Airway epithelial cell (primary cell): ENCODE measurements at places on chromosomes 5 and 9. TPM values are rescaled to one million over a fixed set of nuclear protein-coding genes. Genes with fewer than 3 reads are reported as not detected.

Gene SLC36A2
- total RNA-seq, result not detected in 2 replicates

Gene CEL
- 1.5 TPM in 2 replicates for total RNA-seq

Gene PLAC8L1
- total RNA-seq, result not detected in 2 replicates

Gene OTP
- not detected in 2 replicates for total RNA-seq

Gene CDX1
- not detected in 2 replicates for total RNA-seq

Gene GPBP1
- total RNA-seq, result 29.5 and 38.0 TPM in 2 replicates

Gene ENTREP1
- total RNA-seq, result 2.0 and 2.5 TPM in 2 replicates

Gene DMRT2
- 2.6 and 4.0 TPM in 2 replicates for total RNA-seq

Gene TOR4A
- 44.0 and 48.1 TPM in 2 replicates for total RNA-seq

Gene GABRA1
- not detected in 2 replicates for total RNA-seq

Gene FOCAD
- total RNA-seq, result 33.0 and 60.8 TPM in 2 replicates

Gene GLDC
- 1.4 and 1.7 TPM in 2 replicates for total RNA-seq

Gene CATSPER3
- 0.07 TPM in 1 of 2 replicates, not detected in the other for total RNA-seq

Gene RC3H2
- 21.9 and 32.8 TPM in 2 replicates for total RNA-seq

Gene SHISAL2B
- total RNA-seq, result not detected in 2 replicates

Gene BICD2
- total RNA-seq, result 79.8 and 104 TPM in 2 replicates

Gene RGS7BP
- 0.19 TPM in 1 of 2 replicates, not detected in the other for total RNA-seq

Gene PRUNE2
- 0.07 TPM in 1 of 2 replicates, not detected in the other for total RNA-seq

Gene EGFLAM
- total RNA-seq, result 2.5 TPM in 1 of 2 replicates, not detected in the other

Gene MARCOL
- total RNA-seq, result not detected in 2 replicates

Gene MVB12B
- total RNA-seq, result 2.0 and 2.8 TPM in 2 replicates

Gene IRX1
- total RNA-seq, result 27.7 and 31.4 TPM in 2 replicates

Gene PTRH1
- total RNA-seq, result 41.0 and 44.5 TPM in 2 replicates

Gene PPP3R2
- not detected in 2 replicates for total RNA-seq

Gene DPYSL3
- 15.4 and 19.6 TPM in 2 replicates for total RNA-seq

Gene ATG10
- 7.1 and 11.5 TPM in 2 replicates for total RNA-seq

Gene CDKN2AIPNL
- 26.9 and 41.7 TPM in 2 replicates for total RNA-seq

Gene SPINK1
- not detected in 2 replicates for total RNA-seq

Gene PCDHA3
- not detected in 2 replicates for total RNA-seq

Gene FAM169A
- total RNA-seq, result 4.8 and 14.0 TPM in 2 replicates

Gene PAEP
- total RNA-seq, result not detected in 2 replicates

Gene ERAP2
- 7.9 and 11.3 TPM in 2 replicates for total RNA-seq

Gene ARSI
- total RNA-seq, result 3.3 and 5.8 TPM in 2 replicates

Gene DIPK1B
- 5.3 and 5.5 TPM in 2 replicates for total RNA-seq

Gene PCDHAC2
- 0.42 and 1.1 TPM in 2 replicates for total RNA-seq

Gene ECSCR
- not detected in 2 replicates for total RNA-seq

Gene CCDC171
- 0.49 and 1.2 TPM in 2 replicates for total RNA-seq
